DND-41 (cell line): ENCODE measurements at places on chromosomes 7 and 10.

GRCh38 chr7:119969054-119969453, 303.9 kb upstream of the KCND2 start:
- no peak for DNase-seq

- DNase-seq: no peak
These were observed 167.2 kb downstream of the AKR1D1 start for GRCh38 chr7:138243430-138243829.

DNA sequence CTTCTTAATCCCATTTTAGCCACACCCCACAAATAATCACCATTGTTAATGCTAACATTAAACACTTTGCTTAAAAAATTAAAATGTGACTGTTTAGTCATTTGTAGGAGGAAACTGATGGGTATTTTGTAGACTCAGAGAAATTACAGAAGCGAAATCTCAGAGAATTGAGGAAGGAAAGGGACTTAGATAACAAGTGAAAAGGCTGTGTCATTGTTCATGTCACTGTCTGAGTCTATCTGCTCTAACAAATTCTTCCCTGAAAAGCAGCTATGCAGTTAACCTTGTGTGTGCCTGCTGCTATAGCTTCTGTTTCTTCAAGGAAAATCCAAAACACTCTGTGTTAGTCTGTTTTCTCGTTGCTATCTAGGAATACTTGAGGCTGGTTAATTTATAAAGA, 40.9 kb upstream of the PLXDC2 start:
- DNase-seq: no peak

DNA sequence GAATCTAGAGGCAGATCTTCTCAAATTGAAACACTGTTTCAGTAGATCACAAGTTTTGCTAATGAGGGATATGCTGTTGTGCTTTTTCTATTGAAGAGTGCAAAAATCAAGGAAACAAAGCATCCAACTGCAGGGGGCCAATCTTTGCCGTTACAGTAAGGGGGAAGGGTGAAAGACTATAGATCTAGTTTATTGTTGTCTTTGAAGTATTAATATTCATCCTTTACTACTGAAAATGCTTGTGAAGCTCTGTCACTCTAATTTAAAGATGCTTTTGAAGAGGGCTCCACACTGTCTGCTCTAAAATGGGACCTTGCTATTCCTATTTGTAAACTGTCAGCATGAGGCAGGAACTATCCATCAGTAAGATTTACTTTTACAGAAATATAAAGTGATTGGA, 110.3 kb downstream of the MBL2 start:
- no peak for DNase-seq

DNA sequence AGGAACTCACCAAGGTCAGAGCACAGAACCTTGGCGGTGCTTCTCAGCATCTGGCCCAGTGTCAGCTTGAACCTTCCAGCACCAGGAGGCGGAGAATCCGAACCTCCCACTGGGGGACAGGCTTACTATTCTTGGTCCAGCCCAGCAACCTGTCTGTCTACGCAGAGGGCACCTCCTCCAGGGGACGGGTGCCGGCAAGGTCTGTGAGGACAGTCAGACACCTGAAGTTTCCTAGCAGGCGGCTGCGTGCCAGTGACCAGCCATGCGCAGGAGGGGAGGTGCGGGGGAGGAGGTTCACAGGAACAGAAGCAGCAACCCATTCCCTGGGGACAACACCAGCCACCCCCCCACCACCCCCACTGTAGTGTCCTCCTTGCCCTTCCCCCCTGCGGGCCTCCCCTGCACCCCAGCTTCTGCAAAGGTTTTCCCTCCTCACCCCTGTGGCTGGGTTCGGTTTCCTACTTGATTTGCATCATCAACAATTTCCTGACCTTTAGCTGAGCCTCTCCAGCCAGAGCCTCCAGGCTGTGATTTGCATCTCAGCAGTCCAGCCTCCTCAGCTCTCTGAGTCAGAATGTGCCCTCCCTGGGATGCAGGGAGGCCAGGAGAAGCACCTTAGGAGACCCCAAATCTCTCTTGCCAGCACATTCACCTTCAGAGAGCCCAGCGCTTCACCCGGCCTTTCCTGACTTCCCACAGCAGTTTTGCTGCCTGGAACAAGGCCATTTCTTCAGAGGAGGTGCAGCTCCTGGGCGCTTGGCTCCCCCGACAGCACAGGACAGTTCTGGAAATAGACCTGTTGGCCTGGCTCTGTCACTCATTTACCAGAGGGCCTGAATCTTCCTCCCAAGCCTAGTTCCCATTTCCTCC, 107.5 kb upstream of the NPS start:
- DNase-seq: no peak

GRCh38 chr10:47158116-47159071, 141.6 kb upstream of the GDF10 start:
- no peak for DNase-seq

DNA sequence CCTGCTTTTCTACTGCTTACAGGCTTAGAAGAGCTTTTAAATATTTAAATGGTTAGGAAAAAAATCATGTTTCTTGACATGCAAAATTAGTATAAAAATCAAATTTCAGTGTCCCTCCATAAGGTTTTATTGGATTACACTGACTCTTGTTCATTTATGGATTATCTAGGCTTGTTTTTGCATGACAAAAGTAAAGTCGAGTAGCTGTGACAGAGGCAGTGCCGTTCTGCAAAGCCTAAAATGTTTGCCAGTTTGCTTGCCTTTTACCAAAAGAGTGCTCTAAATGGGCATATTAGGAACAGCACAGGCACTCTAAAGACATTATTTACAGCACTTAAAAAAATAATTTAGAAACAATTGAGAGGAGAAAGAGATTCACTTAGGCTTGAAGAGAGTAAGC, 139.6 kb downstream of the TSPAN12 start:
- no peak for DNase-seq
